ENCODE measurements at places on chromosomes 3 and 15. TPM values are rescaled to one million over a fixed set of nuclear protein-coding genes. Genes with fewer than 3 reads are reported as not detected.

The MYH15 gene
- 0.08 TPM for polyA plus RNA-seq

DNA sequence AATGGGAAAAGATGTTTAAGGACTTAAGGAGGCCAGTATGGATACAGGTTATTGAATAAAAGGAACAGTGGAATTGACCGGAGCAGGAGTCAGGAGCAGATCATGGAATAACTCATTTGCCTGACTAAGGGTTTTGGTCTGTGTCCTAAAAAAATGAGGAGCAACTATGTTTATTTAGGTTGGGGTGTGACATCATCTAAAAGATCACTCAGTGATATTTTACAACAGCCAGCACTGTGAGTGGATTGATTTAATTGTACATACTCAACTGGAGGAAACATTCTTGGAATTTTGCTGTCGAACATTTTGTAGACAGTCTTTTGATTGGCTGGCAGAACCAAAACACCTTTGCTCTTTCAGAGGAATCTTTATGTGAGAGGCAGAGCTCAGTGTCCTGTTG lies 348.6 kb upstream of the CDIN1 start:
- DNase-seq, result peak; percentile 46

- peak; percentile 55 for DNase-seq
These were observed 430 bp downstream of the SLCO2A1 start for GRCh38 chr3:134029256-134029733.

The CYP8B1 gene
- not detected for polyA plus RNA-seq

- no peak for DNase-seq
These were observed 82.0 kb downstream of the HHLA2 start for GRCh38 chr3:108378153-108378951.

- no peak for DNase-seq
These were observed 31.3 kb downstream of the HOMER2 start for GRCh38 chr15:82921242-82921641.

DNA sequence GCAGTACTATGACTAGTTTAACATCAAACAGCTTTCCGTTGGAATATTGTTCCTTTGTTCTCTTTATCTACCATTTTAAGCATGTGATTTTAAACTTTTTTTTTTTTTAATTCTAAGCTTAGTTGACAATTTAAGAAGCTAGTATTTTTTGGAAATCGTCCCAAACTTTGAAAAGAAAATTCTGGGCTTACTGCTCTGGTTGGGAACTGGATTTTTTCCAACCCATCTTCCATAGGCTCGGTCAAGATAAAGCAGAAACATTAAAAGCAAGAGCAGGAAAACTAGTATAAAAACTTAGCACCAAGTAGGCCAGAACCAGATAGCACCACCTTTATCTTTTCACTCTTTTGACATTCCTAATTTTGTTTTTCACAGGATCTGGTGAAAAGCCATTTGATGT lies 49.9 kb downstream of the TSC22D2 start:
- DNase-seq, result no peak

DNA sequence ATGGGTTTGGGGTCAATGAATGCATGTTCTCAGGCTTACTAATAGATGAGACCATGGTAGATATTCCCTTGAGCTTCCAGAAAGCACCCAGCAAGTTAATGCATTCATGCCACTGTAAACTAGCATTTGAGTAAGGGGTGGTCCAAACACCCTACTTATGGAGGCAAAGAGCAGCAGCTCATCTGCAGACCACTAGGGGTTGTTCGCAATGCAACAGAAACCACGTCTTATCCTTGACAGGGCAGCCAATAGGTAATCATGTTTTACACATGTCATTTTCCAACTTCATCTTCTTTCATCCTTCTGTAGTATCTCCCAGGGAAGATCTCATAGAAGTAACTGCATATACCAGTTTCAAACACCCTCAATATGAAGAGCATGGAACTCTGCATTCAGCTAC lies 330.2 kb downstream of the RORA start:
- no peak for DNase-seq

DNA sequence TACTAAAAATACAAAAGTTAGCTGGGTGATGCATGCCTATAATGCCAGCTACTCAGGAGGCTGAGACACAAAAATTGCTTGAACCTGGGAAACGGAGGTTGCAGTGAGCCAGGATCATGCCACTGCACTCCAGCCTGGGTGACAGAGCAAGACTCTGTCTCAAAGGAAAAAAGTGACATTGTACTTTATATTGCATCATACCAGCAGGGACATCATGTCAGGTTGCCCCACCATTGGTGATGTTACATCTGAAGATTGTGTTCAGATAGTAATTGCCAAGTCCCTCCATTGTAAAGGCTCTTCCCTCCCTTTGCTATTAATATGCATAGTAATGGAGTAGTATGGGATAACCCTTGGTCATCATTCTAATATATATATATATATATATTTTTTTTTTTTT lies 44.8 kb downstream of the FOXL2 start:
- no peak for DNase-seq

DNA sequence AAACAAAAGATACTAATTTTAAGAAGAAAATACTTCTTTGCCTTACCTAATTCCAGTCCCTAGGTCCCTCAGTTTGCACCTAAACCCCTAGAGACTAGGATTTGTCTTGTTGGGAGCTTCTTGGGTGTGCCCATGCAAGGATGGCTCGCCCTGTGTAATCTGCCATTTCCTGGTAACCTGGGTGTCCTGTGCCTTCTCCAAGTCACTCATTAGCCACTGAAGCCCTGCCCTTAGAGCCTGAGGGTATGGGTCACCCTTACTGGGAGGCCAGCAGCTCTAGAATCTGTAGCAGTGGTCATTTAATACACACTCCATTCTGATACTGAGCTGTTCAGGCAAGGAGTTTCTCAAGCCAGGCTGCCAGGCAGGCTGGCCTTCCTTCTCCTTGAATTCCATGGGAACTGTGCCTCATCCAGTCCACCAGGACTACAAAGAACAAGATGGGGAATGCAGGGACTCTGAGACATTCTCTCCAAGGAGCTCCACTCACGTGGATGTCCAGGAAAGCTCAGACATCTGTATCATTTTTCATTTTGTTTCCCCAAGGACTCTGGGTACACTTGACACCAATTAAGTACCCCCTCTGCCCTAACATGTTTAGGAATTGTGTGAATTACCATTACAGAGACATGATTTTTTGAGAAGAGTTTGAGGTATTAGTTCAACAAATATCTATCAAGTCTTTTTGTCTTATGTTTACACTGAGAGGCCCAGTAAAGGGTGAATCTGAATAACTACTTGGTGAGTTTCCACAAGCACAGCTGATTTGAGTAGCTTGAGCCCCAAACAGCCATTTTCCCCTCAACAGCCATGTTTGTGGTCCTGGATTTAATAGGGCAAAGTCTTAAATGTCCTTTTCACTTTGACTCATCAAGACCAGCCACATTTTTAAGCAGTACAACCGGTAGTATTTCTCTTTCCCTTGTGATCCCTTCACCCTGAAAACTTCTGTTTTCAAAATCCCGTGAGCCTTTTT lies 52.6 kb downstream of the ARNT2 start:
- peak; percentile 50 for DNase-seq

GRCh38 chr3:32154205-32154579 lies 47.8 kb downstream of the GPD1L start:
- peak; percentile 11 for DNase-seq

DNA sequence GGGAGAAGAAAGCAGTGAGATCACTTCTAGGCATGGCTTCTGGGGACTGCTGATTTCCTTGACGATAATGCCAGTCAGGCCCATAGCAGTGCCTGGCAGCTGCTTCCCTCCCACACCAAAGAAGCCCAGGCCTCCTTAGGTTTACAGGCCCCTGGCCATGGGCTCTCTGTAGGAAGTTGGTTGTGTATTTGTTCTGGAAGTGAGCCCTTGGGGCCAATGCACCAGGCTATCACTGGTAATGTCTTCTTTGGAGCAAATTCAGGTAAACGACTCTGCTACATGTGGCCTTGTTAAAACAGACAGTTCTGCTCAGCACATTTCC lies 89.3 kb downstream of the CCNL1 start:
- no peak for DNase-seq

The PLA2G4B gene
- polyA plus RNA-seq, result 1.1 TPM

GRCh38 chr15:58616171-58616570 lies 133.3 kb downstream of the ADAM10 start:
- no peak for DNase-seq

- DNase-seq, result no peak
These were observed 69.4 kb downstream of the SLCO3A1 start for GRCh38 chr15:91922646-91923547.

DNA sequence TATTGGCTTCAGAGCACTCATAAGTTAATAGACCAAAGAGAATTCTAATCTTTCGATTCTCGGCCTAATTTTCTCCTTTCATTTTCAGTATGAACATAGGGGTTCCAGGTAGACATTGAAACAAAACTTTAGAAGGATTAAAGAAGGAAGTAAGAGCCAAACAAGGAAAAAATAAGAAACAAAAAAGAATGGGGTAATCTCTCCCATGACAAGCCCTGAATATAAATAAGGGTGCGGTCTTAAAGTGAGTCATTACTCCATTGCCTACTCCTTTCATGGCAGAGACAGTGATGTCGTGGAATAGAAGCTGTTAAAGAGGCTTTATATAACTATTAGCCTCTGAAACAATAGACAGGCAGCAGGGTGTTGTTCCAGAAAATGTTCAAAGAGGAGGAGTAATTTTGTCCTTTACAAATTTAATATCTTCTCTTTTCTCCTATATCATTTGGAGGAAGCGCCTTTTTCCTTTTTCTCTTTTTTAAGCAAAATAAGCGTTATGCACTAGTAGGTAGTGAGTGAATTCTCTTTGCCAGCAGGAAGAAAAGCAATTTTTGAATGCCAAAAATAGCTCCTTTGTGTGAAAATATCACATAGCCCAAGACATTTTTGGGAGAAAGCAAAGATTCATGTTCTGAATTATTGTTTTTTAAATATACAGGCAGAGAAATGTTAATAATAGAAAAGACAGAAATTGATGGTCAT lies 607.9 kb upstream of the KCNMB2 start:
- DNase-seq, result peak; percentile 82

The LMAN1L gene
- not detected for polyA plus RNA-seq

DNA sequence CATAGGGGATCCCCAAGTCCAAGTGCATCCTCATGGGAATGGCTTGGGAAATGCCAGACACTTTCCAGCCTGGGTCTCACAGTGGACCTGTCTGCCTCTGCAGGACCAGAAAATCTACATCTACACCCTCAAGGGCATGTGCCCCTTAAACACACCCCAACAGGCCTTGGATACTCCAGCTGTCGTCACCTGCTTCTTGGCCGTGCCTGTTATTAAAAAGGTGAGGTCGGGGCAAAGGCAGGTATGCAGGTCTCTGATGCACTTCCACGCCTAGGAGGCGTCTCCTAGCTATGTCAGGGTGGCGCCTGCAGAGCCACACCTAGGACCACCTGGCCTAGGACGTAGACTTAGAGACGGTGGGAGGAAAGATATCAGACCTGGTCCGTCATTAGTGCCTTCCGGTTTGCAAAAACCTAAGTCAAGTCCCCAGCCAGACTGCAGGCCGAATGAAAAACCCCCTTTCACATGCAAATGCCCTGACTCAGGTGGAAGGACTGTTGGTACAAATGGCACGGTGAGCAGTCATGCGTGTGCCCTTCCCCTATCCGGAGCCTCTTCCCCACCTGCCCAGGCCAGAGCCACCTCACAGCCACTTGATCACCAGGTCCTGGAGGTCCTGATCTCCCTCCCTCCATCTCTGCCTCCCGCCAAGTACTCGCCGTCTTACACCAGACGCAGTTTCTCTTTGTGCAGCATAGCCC lies 143.5 kb downstream of the LRRK1 start:
- no peak for DNase-seq

GRCh38 chr15:33298631-33299030 lies 12.1 kb upstream of the RYR3 start:
- no peak for DNase-seq

The PHC3 gene
- polyA plus RNA-seq, result 68.7 TPM

DNA sequence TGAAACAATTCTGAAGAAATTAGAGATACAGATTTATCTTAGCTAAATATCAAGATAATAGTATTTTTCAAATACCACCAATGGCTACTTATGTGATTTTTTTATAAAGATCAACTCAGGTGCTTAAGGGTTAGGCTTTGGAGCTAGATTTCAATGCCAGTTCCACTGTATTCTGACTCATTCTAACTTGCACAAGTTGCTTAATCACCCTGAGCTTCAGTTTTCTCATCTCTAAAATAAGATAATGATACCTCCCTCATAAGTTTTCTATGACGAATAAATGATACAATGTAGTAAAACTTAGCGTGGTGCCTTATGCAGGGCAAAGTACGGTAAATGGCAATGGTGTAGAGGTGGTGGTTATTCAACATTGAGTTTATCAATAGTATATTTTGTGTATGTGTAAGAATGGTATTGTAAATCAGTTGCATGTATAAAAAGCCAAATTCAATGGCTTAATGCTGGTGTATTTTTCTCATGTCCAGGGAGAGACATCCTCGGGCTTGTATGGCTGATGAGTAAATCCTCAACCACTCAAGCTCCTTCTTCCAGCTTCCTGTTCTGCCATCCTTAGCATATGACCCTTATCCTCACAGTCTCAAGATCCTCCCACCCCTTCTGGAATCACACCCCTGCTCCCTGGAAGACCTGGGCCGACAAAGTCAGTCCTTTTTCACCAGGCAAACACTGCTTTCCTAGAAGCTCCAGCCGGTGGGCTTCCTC lies 505.9 kb upstream of the CFAP20DC start:
- DNase-seq, result peak; percentile 83

DNA sequence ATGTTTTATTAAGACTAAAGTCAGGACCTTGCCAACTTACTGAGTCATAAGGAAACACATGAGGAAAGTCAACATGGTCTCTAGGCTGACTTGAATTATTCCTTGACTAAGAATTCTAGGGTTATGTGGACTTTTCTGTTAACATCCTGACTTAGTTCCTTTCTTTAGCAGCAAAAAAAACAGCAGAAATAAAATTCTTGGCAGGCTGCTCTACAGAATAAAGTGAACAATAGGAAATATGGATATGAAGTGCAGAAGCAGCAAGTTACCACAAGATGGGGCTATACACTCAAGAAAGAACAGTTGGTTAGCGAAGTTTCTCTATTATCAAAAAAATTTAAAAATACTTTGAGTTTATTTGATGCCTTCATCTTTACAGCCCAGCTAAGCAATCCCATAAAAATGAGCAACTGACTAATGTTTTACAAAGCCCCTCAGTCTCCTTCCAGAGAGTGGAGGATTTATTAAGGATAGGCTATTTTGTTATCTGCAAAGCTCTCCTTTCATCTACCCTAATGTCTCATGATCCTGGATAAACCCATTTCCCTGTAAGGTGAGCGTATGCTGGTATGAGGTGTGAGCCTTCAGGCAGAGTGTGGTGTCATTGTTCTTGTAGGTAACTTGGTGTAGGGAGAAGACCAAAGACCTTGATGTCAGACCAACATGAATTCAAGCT lies 23.1 kb upstream of the MCCC1 start:
- DNase-seq, result peak; percentile 73

The HCLS1 gene
- polyA plus RNA-seq, result 39.2 TPM

GRCh38 chr3:42891042-42891441 lies 14.9 kb upstream of the ZNF662 start:
- DNase-seq, result no peak

DNA sequence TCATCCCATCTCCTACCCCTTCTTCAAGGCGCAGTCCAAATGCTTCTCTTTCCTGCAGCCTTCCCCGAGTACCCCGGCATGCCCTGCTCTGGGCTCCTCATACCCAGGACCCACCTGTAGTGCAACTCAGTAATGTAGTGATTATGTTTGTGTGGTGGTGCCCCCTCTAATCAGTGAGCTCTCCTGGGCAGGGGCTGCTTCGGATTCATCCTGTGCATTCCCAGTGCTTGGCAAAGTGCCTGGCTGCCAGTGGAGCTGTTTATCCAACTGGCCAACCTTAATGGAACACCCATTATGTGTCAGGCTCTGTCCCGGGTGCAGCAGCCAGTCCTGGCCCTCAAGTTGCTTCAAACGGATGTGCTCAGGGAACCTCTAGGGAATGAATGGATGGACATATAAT lies 174.4 kb upstream of the LINGO1 start:
- DNase-seq, result no peak

Measured in GM23248 (cell line).